Stimulated activated CD8-positive, alpha-beta memory T cell treated with anti-CD3 and anti-CD28 coated beads, Interleukin-2, amount 100 ng/mL, for 1 hour (primary cell): ENCODE measurements at places on chromosomes 3 and 15.

DNA sequence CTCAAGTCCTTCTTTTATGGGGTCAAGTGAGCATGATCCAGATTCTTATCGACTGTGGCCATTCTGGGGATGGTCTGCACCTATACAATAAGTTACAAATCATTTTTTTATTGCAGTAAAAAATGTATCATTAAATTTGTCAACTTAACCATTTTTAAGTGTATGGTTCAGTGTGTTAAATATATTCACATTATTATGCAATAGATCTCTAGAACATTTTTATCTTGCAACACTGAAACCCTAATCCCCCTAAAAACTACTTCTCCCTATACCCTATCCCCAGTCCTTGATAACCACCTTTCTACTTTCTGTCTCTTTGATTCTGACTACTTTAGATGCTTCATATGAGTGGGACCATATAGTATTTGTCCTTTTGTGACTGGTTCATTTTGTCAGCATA lies 10.4 kb upstream of the BOC start:
- DNase-seq: no peak

- DNase-seq: no peak
Observed at GRCh38 chr3:150094150-150094933, 123.6 kb upstream of the PFN2 start.

DNA sequence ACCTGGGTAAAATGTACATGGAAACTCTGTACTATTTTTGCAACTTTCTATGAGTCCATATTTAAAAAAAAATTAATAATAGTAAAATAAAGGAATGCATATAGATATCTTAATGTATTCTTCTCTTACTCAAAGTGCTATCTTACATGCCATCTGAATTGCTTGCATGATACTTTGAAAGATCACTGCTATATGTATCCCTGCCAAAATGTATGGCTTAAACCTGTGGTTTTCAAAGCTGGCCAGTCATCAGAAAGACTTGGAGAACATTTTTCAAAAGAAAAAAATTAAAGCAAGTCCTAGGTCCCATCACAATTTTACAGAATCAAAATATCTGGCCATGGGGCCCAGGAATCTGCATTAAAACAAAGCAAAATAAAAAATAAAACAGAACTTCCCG lies 262.1 kb downstream of the LPP start:
- no peak for DNase-seq

DNA sequence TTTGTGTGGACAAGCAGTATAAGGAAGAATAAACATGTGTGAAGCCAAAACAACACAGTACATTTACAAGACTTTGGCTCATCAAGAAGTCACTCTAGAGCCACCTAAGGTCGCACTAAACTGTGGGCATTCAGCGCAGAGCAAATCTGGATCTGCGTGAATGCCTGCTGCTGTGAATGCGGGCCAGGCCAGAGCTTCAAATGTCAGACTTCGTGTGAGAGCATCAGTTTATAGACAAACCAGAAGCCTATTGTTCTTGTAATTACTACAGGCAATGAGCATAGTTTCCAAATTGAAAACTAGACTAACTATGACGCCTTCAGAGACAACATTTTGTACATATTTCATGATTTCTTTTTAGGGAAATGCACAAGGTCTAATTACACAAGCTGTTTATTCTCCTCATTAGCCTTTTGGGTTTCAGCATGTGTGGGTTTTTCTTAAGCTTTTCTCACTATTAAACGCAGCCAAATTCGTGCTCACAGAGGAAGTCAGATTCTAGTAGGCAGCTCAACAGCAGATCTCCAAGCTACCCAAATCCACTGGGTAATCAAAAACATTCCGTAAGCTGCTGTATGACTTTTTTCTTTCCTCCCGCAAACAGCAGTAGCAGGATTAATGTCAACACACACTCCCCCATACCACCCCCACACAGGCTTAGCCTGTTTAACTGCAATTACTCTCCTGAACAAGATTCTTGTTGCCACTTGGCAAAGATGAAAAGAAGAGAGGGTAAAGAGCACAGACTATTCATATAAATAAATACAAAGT lies 84.5 kb upstream of the SETMAR start:
- DNase-seq: no peak

- DNase-seq: no peak
Observed at GRCh38 chr3:12591456-12591855, 34.6 kb downstream of the MKRN2 start.

DNA sequence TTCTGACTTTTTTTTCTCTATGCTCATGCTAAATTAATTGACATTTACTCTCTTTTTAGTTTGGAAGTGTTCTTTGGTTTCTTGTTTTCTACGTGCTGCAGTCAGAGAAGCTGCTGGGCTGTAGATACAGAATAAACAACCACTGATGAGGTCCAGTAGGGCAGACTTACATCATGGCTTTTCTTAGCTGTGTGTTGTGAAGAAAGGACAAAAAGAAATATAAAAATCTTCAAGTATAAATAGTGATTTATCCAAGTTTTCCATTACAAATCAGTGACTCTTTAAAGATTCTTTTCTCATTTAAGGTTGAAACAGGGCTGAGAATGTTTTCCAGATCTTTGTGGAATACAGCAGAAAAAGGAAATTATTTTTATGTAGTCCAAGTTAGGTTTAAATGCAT lies 122.2 kb downstream of the CMSS1 start:
- DNase-seq: no peak

- DNase-seq: no peak
Observed at GRCh38 chr3:119831022-119831421, 49.1 kb downstream of the NR1I2 start.

DNA sequence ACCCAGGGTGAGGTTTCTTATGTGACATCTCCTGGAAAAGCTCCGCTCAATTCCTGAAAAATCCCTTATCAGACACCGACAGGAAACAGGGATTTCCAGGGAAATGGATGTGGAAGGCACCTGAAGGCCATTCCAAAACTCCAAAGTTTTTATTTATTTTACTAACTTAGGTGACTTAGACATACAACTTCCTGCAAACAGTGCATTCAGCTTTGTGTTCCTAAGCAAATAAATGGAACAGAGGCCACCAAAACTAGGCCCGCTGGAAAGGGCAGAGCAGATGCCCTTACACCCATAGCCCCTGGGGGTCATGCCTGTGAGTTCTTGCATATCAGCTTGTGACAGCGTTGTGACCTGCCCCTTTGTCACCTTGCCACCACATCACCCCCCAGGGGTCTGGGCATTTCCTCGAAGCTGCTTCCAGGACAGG lies 239.4 kb downstream of the XXYLT1 start:
- DNase-seq: no peak

DNA sequence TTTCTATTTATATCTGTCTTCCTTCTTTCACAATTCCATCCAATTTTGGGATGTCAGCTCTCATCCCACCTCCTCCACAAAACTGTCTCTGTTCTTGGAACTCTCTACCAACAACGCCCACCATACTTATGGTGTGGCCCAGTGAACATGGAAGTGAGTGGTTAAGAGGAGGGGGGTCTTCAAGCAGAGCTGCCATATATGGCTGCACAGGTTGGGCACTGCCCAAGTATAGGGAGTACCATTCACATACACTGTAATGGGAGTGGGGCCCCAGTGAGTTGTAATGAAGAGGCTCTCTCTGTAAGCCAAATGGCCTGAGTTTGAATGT lies 7.9 kb upstream of the CAMK1 start:
- no peak for DNase-seq

DNA sequence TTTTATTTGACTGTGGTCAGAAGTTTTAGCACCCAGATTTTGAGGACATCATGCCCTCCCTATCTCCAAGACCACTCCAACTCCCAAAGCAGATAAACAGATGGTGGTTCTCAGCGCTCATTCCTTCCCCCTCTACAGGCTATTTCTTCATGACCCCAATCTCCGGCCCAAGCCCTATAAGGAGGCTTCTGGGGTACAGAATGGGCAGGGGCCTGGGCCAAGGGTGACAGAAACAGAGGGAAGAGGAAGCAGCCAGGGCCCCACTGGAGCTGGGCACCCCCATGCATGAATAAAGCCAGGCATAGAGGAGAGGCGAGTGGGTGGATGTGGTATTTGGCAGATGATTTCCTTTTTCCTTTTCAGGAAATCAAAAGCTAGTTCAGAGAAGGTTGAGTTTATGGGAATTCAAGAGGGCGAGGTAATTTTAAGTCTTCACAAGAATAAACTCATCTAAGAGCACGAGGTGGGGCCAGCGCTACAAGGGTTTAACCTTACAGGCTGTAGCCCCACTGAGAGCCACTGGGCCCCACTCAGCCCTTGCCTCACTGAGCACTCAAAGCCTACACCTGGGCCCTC lies 104.8 kb upstream of the HERC1 start:
- DNase-seq: no peak

GRCh38 chr15:97224191-97224641 lies 736.3 kb upstream of the ARRDC4 start:
- no peak for DNase-seq

DNA sequence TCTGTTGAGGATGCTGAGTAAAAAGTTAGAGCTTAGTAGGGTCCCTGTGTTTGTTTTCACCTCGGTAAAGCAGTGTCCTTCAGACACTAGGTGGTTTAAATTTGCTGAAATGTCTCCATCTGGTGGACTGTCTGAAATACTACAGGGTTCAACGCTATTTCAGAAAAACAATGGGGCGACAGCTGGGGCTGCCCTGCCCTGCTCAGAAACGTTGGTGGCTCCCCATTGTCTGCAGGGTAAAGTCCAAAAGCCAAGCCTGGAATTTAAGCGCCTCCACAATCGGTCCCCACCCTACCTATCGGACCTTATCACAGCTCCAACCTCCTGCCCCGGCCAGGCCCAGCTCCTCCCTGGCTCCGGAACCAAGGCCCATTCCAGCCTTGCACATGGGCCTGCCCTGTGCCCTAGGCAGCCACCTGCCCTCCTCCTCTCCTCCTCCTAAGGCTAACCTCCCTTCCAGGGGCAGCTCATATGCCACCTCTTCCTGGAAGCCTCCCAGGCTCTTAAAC lies 4.3 kb upstream of the TSEN2 start:
- DNase-seq: no peak

DNA sequence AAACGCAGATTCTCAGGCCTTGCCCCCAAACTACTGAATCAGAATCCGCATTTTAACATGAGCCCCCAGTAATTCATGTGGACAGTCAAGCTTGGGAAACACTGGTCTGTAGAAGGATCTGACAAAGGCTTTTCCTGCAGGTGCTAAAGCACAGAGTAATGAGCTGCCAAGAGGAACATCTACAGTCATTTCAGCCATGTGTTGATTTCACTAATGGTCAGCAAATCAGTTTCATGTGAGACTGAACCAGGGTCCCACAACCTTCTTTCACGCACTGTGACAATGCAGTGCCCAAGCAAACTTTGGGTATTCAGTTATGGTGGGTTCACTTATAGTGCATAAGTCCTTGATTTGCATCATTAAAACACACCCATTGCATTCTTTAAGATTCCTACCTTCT lies 237.6 kb downstream of the TUSC7 start:
- no peak for DNase-seq

- no peak for DNase-seq
Observed at GRCh38 chr3:39183211-39184080, 8.9 kb downstream of the XIRP1 start.

- DNase-seq: no peak
Observed at GRCh38 chr3:69085168-69085832, 563 bp downstream of the ARL6IP5 start.

DNA sequence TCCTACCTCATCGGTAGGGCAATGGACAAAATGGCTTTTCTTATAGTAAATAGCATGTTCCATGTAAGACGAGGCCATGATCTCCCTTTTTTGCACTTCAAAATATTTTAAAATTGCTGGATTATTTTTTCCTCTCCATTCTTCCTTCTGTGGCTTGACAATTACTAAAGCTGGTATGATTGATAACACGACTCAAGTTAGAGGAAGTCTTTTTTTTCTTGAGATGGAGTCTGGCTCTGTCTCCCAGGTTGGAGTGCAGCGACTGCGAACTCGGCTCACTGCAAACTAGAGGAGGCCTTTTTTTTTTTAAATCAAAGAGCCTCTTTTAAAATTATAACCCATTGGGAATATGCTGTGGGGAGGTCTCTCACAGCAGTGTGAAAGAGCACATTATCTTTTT lies 124.5 kb upstream of the TBL1XR1 start:
- no peak for DNase-seq
